Midbrain (tissue), 1 donor: ENCODE measurements at places on chromosomes 7 and 10.

GRCh38 chr10:35447693-35448407 lies 111.5 kb downstream of the CCNY start:
- no peak for DNase-seq

GRCh38 chr7:12481722-12482121 lies 78.1 kb upstream of the VWDE start:
- DNase-seq = no peak

DNA sequence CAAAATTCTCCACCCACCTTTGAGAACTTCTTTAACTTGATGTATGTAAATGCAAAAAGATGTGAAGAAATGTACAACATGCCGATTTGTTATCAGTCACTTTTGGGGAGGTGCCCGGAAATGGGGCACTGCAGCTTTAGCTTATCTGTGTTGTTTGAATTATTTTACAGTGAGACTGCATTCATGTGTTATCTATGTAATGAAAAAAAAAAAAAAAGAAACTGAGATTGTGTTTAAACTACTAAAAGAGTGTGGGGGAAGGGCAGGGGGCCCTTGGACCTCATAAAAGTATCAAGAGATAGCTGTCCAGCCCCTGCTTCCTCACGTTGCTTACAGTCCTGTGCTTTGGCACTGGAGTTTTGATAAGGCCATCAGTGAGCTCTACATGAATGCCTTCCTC lies 259.4 kb downstream of the STK31 start:
- no peak for DNase-seq

DNA sequence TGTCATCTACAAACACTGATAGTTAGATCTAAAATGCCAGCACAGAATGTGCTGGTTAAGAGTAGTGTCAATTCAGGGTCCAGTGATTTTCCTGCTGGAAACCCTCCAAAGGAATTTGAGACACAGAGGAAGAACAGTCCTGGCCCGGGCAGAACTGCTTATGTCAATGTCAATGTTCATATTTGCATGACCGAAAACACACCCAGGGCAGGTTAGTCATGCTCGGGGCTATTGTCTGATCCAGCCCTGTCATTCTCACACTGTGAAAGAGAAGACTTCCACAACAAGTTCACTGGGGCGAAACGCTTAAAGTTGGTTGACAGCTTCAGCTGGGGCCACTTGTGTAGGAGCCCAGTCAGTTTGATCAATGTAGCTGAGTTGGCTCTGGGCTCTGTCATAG lies 139.3 kb downstream of the C1GALT1 start:
- no peak for DNase-seq

- DNase-seq = peak; percentile 88
These were observed 40.1 kb downstream of the PFKP start for GRCh38 chr10:3107426-3107961.

DNA sequence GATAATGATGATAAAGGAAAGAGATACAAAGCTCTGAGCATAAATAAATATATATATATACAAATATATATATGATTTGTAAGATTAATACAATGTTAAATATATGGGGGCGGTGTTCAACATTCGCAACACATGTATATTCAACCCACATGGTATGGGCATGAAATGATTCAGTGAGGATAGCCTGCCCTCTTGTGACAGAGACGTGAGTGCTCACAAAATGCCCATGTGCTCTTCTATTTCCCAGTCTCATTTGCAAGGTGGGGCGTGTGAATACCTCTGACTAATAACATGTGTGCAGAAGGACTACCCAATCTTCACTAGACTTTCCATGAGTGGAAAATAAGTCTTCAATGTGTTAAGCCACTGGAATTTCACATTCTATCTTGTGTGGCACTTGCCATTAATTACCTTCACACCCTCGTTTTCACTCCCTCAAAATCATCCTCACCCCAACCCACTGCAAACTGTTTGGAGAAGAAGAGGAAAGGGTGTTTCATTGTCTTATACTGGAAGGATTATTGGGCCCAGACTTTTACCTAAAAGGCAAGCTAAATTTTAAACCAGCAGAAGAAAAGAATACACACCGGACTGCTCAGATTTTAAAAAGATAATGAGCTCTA lies 26.9 kb downstream of the ASAH2 start:
- peak; percentile 14 for DNase-seq

DNA sequence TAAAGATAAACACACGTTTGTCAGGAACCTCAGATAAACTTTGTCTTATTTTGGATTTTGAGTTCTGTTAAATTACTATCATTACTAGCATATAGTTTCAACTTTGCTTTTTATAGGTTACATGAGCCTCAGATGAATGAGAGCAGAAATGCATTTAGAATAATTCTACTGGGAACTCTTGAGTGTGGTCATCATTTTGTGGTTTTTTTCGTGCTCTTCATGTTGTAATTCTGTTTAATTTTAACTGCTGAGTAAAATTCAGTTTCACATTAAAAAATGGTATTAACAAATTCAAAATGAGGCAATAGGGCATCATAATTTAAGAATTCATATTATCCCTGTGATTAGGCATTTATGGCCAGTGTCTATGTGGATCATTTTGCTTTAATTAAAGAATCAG lies 72.9 kb downstream of the GNAI1 start:
- DNase-seq = no peak

DNA sequence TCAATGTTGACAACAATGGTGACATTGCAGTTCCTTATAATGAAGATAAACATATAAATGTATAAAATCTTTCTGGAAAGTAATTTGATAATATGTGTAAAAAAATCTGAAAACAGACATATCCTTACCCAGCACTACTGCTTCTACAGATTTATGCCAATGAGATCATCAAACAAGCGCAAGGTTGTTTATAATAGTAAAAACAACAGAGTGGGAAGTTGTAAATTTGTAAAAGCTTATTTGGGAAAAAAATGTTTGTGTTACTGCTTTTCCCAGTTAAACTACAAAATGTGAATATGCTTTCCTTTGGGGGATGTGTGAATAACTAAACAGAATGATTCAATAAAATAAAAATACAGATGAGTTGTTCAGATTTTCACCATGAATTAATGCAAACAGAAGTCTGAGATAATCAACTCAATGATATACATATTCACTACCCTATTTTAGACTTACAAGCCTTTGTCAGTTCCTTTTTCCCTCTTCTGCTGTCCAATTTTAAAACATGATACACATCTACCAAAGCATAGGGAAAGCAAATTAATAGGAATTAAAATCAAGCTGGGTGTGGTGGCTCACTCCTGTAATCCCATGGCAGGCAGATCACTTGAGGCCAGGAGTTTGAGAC lies 82.1 kb downstream of the USP6NL start:
- DNase-seq = no peak

GRCh38 chr10:6095810-6096570 lies 7.2 kb downstream of the RBM17 start:
- no peak for DNase-seq

GRCh38 chr7:46115410-46115809 lies 194.3 kb upstream of the IGFBP3 start:
- DNase-seq = no peak

GRCh38 chr7:4129481-4130122 lies 552.5 kb upstream of the FOXK1 start:
- DNase-seq = peak; percentile 44

- no peak for DNase-seq
These were observed 350.1 kb downstream of the HGF start for GRCh38 chr7:81419731-81420130.

GRCh38 chr7:77388055-77388641 lies 28.0 kb downstream of the GSAP start:
- no peak for DNase-seq

GRCh38 chr7:55549457-55549856 lies 22.8 kb downstream of the VOPP1 start:
- no peak for DNase-seq

DNA sequence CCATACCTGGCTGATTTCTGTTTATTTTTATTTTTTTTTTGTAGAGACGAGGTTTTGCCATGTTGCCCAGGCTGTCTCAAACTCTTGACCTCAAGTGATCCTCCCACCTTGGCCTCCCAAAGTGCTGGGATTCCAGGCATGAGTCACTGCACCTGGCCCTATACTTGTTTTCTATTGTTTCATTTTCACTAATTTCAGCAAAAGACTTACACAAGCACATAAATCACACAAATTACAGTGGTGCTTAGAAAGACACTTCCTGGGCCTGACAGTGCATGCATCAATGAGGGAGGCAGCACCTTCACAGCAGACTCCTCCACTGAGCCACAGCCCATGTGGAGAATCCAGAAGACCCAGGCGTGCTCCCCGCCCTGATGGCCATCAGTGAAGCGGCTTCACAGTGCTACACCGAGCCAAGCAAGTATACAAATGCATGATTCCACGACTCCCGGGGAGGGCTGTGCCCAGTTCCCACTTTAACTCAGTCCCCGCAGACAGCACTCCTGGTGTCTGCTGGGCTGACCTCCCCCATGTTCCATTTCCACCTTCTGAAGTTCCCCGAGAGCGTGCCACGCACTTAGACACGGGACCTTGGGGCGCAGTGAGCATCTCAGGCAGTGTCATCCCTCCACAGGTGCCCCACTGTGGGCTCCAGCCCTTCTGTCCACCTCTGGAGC lies 20.6 kb downstream of the PITRM1 start:
- no peak for DNase-seq

- DNase-seq = no peak
These were observed 203.1 kb upstream of the AUTS2 start for GRCh38 chr7:69395061-69395714.

GRCh38 chr10:4684434-4684833 lies 141.6 kb upstream of the AKR1E2 start:
- DNase-seq = no peak

DNA sequence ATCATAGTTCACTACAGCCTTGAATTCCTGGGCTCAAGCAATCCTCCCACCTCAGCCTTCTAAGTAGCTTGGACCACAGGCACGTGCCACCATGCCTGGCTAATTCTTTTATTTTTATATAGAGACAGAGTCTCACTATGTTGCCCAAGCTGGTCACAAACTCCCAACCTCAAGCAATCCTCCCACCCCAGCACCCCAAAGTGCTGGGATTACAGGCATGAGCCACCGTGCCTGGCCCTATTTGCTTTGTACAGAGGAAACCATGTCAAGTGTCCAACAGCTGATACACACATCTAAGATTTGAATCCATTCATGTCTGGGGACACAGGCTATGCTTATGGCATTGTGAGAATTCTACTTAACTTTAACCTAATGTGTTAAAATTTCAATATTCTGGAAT lies 29.9 kb upstream of the MPP7 start:
- DNase-seq = no peak

- DNase-seq = no peak
These were observed 82.2 kb downstream of the ZNRF2 start for GRCh38 chr7:30366606-30367005.

DNA sequence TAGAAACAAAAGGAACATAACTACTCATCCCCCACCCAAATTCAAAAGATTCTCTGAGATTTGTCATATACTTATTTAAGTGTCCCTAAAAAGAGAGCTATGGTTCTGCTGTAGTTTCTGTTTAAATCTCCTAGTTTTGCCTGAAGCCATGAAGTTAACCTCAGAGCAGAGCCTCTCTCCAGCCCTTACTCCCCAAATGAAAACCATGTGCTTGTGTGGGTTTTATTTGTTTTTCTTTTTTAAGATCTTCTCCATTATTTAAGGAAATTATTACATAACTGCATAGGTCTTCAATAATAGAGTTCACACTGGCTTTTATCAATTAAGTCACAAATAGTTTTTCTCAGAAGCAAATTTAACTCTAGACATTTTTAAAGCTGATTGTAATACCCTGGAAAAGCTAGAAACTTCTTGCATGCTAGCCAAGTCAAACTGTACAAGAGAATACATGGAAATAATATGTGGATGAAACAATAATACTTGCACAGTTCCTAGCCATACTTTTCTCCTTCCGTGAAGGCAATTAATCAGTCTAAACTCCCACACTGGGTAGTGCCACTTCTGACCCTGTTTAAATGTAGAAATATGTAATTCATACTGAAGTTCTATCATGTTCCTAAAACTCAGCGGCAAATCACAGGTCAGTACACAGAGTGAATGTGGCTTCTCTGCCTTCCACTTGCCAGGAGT lies 579.7 kb downstream of the SUGCT start:
- DNase-seq = no peak

GRCh38 chr7:159137906-159138305 lies 6.8 kb downstream of the VIPR2 start:
- no peak for DNase-seq

DNA sequence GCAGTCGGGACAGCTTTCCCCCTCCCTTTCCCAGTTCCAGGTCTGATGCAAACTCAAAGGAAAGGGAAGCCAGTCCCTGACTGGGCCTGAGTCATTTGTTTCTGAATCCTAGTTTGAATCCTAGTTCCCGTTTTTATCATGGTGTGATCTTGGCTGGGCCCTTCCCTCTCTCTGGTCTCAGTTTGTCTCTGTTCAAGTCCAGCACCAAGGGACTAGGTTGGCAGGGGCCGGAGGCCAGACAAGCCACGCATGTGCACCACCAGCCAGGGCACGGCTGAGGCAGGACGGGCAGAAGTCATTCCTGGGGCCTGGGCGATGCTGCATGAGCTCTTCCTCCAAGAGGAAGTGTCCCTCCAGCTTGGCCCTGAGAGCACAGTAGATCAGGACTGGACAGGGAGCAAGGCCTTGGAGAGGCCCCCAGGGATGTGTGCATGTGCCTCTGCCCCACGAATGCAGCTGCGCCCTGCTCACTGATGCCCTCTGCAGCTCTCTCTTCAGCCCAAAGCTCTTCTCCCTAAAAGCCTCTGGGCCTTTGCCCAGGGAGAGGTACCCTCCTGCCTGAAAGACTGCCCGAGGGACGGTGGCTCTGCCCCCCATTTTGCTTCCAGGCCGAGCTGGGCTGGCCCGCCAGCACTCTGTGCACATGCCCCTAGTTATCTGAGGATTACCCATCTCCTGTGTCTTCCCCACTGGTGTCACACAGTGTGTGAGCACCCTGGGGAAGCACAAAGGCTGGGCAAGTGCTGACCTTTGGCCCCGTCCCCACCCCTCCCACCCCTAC lies 86.7 kb downstream of the ZMIZ1 start:
- DNase-seq = no peak

DNA sequence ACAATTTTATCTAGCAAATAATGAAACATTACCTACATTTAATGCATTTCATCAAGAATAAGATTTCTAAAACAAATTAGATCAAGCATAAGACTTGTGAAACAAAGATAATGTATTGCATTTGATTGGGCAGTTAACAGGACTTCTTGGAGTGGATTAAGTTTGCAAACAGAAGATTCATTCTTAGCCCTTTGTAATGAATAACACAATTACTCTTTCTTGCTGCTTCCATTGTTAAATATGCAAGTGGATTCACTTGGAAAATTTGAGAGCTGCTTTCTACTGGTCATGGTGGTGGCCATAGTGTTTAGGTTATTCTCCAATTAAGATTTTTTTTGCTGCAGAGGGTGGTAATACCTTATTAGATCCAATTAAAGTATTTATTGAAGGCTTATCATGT lies 6.0 kb downstream of the PPP1R9A start:
- peak; percentile 20 for DNase-seq

- peak; percentile 25 for DNase-seq
These were observed 3.3 kb downstream of the AVPI1 start for GRCh38 chr10:97683556-97684367.

- no peak for DNase-seq
These were observed 42.4 kb downstream of the CCNY start for GRCh38 chr10:35378541-35379210.

DNA sequence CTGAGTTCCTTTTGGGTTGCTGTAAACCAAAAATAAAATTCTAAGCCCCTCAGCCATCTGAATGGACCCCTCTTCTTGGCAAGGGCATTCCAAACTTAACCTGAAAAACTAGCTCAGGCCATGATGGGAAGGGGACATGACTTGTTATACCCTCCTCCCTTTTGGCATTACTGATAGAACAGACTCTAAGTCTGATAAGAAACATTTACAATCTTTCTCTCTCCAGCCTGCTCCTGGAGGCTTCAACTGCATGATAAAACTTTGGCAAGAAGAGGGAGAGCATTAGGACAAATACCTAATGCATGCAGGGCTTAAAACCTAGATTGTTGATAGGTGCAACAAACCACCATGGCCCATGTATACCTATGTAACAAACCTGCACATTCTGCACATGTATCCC lies 40.9 kb upstream of the ATOH7 start:
- DNase-seq = no peak
